CD4-positive, alpha-beta T cell treated with Interleukin-21 for 1 hour (primary cell): ENCODE measurements at places on chromosomes 1 and 21.

GRCh38 chr1:980602-981395, 1.1 kb downstream of the PERM1 start:
- DNase-seq, result no peak

DNA sequence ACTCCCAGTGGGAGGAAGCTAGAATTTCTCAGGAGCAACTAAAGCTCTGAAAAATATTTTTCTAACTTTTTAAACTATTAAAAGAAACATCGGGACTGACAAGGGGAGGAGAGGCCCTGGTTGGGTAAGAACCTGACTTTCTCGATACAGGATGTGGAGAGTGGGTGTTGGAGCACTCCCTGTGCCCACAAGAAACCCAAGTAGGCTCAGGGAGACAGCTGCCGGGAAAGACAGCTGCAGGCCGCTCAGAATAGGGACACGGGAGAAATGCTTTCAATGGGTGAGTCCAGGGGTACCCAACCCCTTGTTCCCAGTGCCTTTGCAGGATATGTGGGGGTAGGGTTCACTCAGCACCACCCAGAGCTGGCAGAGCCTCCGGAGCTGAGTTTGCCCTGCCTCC, 43.6 kb downstream of the PLEKHA6 start:
- no peak for DNase-seq

DNA sequence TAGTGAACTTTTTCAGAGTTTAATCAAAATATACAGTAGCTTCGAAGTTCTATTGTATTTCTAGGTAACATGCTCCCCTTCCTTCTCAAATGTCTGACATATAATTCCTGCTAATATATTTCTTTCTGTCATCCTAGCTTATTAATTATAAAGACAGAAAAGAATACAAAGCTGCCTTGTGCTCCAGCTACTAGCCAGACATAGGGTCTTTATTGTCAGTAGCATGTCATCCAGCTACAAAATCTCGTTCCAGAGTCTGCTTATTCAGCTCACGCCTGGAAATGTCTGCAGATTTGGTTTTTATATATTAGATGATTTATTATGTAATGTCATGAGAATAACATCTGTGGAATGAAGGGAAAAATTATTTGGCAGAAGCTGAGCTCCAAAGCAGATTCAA, 1102.8 kb downstream of the BRINP3 start:
- no peak for DNase-seq

DNA sequence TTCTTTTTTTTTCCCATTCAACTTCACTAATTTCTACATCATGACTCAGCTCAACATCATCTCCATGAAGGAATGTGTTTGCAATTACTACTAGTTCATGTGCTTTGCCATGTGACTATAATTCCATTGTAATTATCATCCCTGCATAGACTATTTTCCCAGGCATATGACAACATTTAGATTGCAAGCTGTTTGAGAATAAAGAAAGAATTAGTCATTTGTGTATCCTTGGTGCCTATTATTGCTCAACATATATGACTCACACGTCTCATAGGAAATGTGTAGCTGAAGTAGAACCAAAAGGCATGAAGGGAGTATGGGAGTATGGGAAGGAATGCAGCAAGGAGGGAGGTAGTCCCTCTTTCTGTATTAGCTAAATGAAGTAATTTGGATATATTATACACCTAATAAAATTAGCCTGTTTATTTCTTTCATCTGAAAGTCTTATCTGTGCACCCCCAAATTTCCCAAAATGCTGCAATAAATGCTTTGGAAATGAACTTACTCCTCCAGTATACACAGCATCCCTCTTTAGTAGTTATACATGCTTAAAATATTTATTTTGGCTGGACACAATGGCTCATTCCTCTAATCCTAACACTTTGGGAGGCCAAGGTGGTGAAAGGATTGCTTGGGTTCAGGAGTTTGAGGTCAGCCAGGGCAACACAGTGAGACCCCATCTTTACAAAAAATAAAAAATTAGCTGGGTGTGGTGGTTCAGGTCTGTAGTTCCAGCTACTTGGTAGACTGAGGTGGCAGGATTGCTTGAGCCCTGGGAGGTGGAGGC, 316.9 kb upstream of the ADGRL4 start:
- DNase-seq, result no peak

DNA sequence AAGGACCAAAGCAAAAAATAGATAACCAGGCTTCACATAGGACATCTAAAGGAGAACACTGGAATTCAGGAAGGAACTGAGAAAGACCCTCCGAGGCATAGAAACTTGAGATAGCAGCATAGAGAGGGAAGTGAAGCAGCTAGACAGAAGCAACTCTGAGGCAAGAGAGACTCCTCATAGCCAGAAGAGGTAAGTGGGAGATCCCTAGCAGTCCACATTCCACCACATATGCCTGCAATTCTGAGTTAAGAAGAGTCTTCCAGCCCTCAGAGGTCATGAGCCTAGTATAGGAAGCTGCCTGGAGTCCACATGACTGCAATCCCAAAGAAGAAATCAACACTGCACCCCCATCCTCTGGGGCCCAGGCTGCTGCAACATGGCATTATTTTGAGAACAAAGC, 13.9 kb upstream of the FGGY start:
- no peak for DNase-seq

DNA sequence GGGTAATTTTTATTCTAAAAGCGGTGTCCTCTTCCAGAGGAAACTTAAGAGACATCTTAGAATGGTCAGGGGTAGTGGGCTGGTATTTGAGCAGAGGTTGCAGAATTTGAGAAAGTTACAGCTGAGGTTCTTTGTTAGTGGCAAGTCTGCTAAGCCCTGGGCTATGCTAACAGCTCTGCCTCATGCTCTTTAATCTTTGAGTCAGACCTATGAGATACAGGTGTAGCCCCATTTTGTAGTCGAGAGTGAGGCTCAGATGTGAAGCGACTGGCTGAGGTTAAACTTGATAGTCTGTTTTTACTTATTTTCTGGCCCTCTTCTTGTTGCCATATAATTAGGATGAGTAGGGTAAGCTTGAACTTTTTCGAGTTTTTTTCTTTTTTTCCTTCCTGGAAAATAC, 4.7 kb downstream of the HMGN2 start:
- no peak for DNase-seq

GRCh38 chr1:95388031-95388430, 154.0 kb downstream of the RWDD3 start:
- DNase-seq, result no peak

- no peak for DNase-seq
Observed at GRCh38 chr1:198018529-198018928, 101.4 kb downstream of the LHX9 start.

GRCh38 chr1:82560566-82560965, 759.8 kb downstream of the ADGRL2 start:
- DNase-seq, result no peak

GRCh38 chr1:20302108-20302471, 11.4 kb downstream of the VWA5B1 start:
- no peak for DNase-seq

DNA sequence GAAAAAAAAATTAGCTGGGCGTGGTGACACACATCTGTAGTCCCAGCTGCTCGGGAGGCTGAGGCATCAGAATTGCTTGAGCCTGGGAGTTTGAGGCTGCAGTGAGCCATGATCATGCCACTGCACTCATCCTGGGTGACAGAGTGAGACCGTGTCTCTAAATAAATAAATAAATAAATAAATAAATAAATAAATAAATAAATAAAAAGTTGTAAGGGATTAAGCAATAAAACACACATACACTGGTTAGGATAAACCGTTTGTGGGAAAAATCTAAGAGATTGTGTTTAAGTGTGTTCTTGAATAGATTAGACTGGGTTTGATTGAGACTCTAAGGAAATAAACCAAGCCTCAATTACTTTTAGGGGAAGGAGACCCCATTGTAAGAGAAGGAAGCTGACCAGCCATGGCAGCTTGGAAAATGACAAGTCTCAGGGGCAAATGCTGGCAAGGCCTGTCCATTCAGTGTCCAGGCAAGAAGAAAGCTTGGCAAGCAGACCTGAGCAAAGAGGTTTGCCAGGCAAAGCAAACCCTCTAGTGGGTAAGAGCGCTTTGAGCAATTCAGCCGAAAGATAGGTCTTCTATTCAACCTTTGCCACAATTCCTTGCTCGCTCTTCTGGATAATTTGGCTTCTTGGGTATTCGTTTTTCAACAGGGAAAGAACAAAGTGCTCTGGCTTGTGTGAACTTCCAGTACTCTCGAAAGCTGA, 106.9 kb upstream of the SERBP1 start:
- DNase-seq, result no peak

- DNase-seq, result no peak
Observed at GRCh38 chr1:177246710-177247580, 76.2 kb downstream of the BRINP2 start.
